ENCODE measurements at places on chromosomes 16 and 17. TPM values are rescaled to one million over a fixed set of nuclear protein-coding genes. Genes with fewer than 3 reads are reported as not detected.

OR4D1 gene
- total RNA-seq = 0.05 TPM

- DNase-seq = no peak
Measured at GRCh38 chr17:15451680-15452079, 15.7 kb downstream of the CDRT4 start.

GRCh38 chr17:76091526-76092286 lies 11.9 kb downstream of the EXOC7 start:
- DNase-seq = no peak

SYNGR2 gene
- 47.1 TPM for total RNA-seq

DNA sequence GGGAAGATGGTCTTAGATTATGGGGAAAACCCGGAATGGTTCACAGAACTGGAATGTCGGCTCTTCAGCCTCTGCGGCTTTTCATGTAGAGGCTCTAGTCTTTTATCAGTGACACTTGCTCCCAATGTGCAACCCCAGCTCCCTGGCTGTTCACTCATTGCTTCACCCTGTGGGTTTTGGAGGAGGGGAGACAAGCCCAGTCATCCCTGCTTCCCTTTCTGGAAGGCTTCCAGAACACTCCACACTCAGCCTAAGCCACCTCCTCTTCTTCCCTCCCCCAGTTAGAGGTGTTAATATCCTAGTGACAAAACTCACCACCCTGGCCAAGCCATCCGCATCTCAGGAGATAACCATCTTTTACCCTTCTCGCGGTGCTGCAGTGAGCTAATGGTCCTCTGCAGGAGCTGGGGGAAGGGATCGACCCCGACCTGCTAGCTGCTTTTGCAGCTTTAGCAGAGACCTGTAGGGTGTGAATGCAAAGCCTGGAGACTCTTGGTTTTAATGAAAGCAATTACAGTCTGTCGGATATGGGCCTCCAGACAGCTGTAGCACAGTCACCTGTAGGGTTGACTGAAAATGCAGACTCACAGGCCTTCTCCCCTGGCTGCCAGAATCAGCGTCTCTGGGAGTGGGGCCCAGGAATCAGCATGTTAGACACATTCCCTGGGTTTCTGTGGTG lies 24.3 kb upstream of the LASP1NB start:
- DNase-seq = no peak

DUSP3 gene
- 12.2 TPM for total RNA-seq

DNA sequence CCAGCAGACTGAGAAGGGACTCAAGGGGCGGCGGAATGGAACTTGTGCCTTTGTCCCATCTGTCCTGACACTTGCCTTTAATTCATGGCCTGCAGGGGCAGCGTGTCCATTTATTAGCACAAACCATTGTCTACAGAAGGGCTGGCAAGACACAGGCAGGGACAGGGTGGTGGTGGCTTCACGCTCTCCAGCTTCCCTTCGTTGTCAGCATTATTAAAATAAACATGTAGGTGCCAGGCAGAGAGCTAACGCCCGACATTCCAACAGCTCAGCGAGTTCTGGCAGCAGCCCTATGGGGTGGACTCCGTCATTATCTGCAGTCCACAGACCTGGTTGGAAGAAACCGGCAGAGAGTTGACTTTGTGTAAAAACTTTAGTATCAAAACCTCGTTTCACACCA lies 16.3 kb downstream of the DNAI2 start:
- DNase-seq = no peak

EPN3 gene
- 2.2 TPM for total RNA-seq

DNA sequence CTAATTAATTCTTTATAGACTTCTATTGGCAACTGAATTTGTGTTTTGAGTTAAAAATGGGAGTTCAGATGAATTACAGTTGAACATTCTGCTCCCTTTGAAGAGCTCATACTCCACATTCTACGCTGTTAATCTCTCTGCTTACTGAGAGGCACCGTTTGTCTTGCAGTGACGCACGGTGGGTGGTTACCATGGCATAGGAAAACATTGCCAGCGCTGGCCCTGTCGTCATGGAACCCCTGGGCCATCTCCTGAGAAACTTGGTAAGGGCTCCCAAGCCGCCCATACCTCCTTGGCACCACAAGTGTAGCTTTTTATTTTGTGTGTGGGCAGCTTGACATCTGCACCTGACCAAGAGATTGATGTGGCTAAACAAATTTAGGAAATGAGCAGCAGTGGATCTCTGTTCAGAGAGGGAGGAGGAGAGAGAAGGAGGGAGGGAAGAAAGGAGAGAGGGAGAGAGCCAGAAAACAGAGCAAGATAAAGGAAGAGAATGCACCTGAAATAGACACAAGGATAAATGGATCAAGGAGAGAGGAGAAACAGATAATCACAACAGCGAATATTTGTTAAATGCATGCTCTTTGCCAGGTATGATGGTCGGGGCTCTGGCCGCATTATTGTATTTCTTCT lies 398.5 kb downstream of the HAPSTR1 start:
- DNase-seq = no peak

NLRP1 gene
- total RNA-seq = 32.2 TPM

SSTR5 gene
- total RNA-seq = not detected

- no peak for DNase-seq
Measured at GRCh38 chr17:17884391-17885357, 47.9 kb upstream of the SREBF1 start.

OTOA gene
- total RNA-seq = 0.28 TPM

ACBD4 gene
- total RNA-seq = 4.7 TPM

NOS2 gene
- total RNA-seq = 0.33 TPM

DNA sequence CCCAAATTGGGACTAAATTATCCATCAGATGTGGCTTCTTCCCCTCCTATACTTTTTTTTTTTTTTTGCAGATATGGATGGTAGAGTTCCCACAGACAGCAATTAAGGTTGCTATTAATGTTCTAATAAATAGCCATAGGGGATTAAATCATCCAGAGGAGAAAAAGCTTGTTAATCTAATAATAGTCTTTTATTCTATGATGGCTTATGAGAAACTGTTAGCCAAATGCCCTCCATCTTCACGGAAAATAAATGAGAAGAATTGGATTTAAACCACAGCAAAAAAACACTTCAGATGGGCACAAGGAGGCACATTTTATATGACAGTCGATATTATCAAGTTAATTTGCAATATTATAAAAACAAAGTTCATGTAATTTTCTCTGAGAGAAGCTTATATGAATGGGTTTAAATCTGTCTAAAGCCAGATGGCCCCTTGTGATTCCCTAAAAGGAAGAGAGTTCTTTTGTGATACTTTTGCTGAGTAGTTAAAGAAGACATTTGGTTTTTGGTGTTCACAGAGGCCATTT lies 5.1 kb upstream of the CAPNS2 start:
- no peak for DNase-seq

PITPNM3 gene
- 0.33 TPM for total RNA-seq

DNA sequence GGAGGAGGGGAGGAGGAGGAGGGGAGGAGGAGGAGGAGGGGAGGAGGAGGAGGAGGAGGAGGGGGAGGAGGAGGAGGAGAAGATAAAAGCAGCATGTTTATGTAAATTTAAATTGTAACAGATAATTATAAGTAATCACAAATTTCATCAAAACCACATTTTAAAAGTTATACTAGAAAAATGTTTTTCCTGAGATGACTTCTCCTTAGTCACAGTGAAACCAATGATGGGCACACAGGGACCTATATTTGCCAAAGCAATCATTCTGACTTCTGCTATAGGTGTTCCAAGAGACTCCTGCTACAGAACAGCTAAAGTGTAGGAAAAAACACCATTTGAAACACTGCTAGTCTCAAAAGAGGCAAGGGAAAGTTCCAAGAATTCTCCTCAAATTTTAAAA lies 66.4 kb downstream of the CEP95 start:
- DNase-seq = no peak
